CD4-positive, alpha-beta memory T cell (primary cell): ENCODE measurements at places on chromosomes 4 and X.

DNA sequence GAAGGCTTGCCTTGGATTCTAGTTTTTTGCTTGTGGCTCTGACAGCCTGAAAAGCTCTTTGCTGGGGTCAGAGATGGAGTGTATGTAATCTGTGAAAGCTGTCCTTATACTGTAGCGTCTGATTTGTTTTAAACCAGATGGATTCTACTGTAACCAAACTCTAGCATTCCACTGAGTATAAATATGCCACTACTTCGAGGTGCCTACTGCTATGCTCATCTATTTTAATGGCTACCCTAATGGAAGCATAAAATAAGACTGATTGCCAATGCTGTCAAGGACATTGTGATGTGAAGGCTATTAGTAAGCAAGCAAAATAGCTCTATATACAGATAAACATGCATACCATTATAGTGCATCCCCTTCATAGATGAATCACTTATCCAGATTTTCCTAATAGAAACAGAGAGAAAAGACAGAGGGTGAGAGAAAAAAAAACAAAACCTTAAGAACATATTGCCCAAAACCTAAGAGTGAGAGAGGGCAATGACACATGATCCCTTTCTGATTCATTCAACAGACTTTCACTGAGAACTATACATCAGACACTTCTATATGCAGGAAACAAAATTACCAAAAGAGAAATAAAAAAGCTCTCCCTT lies 1025.8 kb upstream of the LCORL start:
- DNase-seq, result no peak

- DNase-seq, result no peak
Observed at GRCh38 chrX:8668813-8669212, 63.1 kb downstream of the ANOS1 start.

DNA sequence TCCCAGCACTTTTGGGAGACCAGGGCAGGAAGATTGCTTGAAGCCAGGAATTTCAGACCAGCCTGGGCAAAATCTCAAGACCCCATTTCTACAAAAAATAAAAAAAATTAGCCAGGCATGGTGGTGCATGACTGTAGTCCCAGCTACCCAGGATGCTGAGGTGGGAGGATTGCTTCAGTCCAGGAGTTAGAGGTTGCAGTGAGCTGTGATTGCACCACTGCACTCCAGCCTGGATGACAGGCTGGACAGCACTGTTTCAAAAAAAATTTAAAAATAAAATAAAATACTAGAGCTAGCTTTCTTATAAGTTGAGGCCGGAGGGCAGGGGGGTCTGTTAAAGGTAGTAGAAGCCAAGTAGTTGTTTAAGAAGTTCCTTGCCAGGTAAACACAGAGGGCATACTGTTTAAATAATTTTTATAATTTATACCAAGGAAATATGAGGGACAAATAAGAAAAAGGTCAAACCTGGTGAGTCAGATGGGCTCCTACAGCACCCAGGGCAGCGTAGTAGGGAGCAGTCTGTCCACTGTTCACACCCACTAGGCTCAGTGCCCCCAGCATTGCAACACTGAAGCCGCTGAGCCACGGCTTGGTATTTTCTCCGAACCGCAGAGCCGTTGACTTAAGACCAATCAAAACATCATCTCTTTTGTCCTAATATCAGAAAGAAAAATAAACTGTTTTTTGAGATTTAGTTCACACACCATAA lies 17.3 kb downstream of the COQ2 start:
- DNase-seq, result no peak

DNA sequence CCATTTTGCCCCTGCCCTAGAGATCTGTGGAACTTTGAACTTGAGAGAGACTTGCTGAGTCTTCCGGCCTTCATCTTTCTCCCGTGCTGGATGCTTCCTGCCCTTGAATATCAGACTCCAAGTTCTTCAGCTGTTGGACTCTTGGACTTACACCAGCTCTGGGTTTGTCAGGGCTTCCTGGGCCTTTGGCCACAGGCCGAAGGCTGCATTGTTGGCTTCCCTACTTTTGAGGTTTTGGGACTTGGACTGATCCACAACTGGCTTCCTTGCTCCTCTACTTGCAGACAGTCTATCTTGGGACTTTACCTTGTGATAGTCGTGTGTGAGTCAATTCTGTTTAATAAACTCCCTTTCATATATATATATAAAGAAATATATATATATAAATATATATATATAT lies 1071.0 kb downstream of the ADGRL3 start:
- no peak for DNase-seq

DNA sequence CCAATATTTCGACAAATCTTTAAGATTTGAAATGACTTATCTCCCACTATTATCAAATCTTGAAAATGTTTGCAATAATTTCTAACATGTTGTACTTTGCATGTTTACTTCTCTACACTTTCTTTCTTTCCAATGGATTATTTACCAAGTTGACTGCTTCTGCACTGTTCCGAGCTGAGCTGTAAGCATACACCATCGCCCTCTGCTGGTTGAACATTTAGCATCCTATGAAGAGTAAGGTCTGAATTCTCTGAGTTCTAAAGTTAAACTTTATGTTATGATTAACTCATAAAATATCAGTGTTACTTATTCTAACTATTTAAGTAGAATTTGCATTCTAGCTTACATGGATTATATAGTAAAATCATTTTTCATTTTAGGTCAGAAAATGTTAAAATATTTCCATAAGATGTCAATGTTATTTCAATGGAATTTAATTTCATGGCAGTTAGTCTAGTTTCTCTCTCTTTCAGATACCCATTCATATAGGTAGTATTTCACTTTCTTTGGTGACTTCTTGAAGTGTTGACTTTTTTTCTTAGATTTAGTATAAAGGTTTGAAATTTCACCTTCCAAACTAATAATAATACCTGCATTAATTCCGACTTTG lies 137.4 kb downstream of the DKK2 start:
- DNase-seq, result no peak
